ENCODE measurements at places on chromosomes 6 and 20. TPM values are rescaled to one million over a fixed set of nuclear protein-coding genes. Genes with fewer than 3 reads are reported as not detected.

Gene PNPLA1
- polyA plus RNA-seq: 0.27 TPM

Gene ARMC12
- polyA plus RNA-seq: 0.67 TPM

Gene LY6G6C
- polyA plus RNA-seq: 0.28 TPM

Gene PHACTR1
- polyA plus RNA-seq: 5.8 TPM

Gene SLC22A3
- polyA plus RNA-seq: 8.7 TPM

Gene FHL5
- 1.1 TPM for polyA plus RNA-seq

Gene GGTLC1
- not detected for polyA plus RNA-seq

Gene DEFB132
- not detected for polyA plus RNA-seq

Gene PTK6
- polyA plus RNA-seq: 0.41 TPM

GRCh38 chr20:38610521-38610920 lies 8.9 kb downstream of the ARHGAP40 start:
- DNase-seq: no peak

GRCh38 chr6:72035486-72035885 lies 149.1 kb downstream of the RIMS1 start:
- DNase-seq: no peak

DNA sequence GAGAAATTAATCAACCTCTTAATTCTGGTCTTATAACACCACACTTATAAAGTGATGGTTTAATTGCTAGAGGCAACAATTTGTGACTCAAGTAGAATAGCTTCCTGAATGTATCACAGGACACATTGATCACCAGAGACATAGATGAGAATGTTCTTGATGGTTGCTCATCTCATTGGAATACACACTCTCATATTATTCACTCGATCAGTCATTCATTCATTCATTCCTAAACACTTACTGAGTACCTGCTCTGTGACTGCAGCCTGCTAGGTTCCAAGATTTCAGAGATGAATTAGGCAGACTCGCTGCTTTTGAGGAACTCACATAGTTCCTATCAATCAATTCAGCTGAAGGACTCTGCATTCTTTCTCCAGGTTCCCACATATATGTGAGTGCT lies 365.1 kb upstream of the SOX4 start:
- DNase-seq: no peak

DNA sequence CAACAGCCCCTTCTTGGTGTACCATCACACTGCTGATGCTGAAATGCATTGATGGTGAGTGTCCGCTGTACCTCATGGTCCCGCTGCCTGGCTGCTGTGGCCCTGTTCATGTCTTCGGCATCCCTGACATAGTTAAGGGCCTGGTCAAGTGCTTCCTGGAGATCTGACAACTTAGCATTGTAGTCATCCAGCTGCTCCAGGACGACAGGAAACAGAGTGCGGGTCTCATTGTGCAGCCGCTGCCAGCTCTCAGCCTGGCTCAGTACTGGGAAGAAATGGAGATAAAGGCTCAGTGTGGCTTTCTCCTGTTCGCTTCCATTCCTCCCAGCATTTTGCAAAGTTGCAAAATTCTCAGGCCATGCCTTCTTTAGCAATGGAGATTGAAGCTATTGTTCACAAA lies 81.8 kb downstream of the LAMA4 start:
- no peak for DNase-seq

DNA sequence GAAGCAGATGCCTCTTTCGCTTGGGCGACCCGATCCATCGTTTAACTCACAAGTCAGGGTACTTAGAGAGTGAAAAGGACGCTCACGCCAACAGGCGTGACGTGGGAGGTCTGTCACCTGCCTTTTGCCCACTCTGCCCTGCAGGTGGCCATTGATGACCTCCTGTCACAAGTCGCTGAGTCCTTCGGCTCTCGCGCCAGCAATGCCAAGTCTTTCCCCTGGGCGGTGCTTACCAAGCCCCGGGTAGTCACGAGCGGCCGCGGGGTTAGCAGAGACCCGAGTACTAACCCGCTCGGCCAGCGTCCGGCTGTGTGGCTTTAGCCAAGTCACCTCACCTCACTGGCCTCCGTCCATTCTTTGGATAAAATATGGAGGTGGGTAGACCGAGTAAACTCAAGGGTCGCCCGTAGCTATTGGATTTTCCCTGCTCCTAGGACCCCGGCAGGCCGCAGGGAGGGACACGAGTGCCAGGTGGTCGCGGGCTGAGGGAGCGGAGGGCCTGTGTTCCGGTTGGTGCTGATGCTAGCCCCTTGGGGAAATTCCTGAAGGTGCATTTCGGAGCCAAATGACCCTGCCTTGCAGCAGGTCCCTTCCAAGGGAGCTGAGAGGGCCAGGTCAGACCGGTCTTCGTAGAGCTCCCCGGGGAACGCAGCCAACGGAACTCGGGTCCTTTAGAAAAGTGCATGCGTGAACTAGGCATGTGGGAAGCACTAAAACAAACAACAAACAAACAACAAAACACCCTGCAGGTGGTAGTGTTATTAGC lies 668 bp downstream of the PKIB start:
- DNase-seq: peak; percentile 14

DNA sequence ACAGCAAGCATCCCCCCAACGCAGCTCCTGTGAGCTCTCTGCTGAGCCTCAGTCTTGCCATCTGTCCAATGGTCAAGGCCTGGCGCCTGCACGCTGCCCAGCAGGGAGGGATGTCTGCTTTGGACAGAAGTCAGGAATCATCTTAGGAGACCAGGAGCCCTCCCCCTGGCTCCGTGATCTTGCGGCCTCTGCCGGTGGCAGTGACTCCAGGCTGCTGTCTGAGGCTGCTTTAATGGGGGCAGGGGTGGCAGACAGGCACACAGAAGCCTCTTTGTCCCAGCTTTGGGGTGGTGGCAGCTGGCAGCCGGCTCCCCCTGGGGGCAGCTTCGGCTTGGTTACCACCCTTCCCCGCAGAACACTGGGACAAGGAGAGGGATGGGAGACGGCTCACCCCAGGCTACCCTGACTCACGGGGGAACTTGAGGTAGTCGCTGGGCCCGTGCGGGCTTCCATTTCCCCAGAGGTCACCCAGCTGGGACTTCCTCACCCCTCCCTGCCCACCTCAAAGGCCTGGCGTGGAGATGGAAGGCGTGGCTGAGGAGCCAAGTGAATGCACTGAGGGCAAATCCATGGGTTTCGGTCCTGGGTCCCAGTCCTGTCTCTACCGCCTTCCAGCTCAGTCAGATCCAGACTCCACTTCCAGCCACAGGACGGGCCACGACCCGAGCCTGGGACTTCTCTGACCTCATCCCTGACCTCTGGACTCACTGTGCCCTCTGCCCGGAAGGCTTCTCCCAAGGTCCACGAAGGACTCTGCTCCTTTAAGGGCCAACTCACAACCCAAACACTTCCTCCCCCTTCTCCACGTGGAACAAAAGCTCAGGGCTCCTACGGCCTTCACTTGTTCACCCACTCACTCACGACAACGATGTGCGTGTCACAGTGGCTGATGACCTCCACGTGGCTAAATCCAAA lies 14.8 kb downstream of the PEDS1 start:
- DNase-seq: no peak

DNA sequence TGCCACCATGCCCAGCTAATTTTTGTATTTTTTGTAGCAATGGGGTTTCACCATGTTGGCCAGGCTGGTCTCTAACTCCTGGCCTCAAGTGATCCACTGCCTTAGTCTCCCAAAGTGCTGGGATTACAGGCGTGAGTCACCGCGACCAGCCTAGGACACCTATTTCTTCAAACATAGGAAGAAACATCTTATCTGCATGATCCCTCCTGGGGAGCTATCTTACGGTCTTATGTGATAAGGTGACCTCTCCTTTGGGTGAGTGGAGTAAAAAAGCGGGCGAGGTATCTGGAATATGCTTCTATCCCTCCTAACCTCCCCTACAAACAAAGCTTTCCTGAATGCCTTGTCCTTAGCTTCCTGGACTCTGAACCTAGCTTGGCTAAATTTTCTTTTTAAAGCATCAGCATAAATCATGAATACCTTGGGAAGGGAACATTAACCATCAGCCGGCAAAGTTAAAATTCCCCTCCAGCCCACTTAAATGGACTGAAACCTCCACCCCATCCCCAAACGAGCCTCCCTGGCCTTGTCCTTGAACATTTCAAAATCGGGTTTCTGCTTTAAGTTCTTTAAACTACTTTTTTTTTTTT lies 24.5 kb downstream of the RIPOR3 start:
- DNase-seq: no peak

- DNase-seq: no peak
These were observed 37.8 kb downstream of the ZHX3 start for GRCh38 chr20:41279546-41280225.

GRCh38 chr6:128204616-128205015 lies 303.8 kb upstream of the THEMIS start:
- DNase-seq: no peak

- DNase-seq: no peak
These were observed 182.8 kb downstream of the UTRN start for GRCh38 chr6:144467921-144468320.

DNA sequence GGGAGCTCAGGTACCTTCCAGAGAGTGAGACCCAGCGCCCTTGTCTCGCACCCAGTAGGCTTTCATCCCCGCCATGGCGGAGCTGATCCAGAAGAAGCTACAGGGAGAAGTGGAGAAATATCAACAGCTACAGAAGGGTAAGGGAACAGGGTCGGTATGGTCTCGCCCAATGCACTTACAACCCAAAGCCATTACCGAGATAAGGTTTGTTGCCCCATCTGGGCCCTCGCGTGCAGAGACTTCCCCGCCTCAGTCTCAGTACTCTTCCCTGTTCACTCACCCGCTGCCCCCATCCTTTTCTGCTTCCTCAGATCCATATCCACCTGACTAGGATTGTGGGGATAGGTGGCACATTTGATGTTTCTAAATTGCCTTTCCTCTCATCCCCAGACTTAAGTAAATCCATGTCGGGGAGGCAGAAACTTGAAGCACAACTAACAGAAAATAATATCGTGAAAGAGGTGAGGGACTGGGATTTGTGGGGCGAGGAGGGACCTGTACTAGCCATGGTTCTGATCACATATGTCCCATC lies 449 bp downstream of the PFDN6 start:
- DNase-seq: no peak

DNA sequence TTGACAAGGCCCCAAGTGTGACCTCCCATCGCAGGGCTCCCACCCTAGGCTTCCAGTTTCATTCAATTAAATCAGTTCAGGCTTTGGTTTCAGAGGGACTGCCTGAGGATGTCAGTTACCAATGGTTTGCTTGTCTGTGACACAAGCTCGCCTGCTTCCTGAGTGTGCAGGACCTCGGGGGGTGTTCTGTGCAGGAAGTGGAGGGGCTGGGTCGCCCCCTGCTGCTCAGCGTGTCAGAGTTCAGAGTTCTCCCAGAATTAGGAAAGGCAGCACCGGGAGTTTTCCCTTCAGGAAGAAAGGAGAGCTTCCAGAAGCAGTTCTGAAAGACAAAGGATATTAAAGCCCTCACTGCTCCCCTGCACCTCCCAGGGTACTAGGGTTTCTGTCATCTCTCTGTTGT lies 50.8 kb upstream of the TGM3 start:
- DNase-seq: no peak

GRCh38 chr20:21280522-21281016 lies 22.6 kb upstream of the XRN2 start:
- no peak for DNase-seq

DNA sequence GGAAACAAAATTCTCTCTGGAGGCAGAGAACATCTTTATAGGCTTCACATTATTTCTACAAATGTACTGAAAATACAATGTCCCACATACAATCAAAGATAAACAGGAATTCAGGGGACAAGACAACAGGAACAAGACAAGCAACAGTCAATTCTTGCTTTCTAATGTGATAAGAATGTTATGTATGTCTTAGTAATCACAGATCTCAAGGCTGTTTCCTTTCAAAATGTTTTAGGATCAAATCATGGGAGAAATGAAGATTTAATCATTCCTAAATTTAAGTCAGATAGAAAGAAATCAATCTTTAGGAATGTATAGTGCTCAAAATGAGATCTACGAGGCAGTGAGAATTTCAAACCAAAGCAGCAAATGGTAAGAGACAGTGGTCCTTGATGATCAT lies 32.1 kb downstream of the NEDD9 start:
- DNase-seq: no peak

- no peak for DNase-seq
These were observed 17.4 kb downstream of the ADNP start for GRCh38 chr20:50913690-50914375.

- no peak for DNase-seq
These were observed 54.9 kb upstream of the AIG1 start for GRCh38 chr6:143005816-143006215.

DNA sequence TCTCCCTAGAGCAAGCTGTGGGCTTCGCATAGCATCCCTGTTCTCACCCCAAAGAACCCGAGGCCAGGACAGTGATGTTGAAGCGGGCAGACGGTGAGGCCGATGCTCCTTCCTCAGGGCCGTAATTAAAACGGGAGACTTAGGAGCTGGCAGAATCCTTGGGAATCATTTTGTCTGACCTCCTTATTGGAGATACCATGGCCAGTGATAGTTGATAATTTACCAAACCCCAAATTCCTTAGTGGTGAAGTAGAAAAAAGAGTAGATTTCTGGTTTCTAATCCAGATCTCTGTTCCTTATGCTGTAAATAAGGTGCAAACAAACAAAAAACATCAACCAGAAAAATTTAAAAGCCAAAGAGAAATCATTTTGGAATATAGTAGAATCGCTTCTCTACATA lies 361.1 kb upstream of the AGPAT4 start:
- no peak for DNase-seq

DNA sequence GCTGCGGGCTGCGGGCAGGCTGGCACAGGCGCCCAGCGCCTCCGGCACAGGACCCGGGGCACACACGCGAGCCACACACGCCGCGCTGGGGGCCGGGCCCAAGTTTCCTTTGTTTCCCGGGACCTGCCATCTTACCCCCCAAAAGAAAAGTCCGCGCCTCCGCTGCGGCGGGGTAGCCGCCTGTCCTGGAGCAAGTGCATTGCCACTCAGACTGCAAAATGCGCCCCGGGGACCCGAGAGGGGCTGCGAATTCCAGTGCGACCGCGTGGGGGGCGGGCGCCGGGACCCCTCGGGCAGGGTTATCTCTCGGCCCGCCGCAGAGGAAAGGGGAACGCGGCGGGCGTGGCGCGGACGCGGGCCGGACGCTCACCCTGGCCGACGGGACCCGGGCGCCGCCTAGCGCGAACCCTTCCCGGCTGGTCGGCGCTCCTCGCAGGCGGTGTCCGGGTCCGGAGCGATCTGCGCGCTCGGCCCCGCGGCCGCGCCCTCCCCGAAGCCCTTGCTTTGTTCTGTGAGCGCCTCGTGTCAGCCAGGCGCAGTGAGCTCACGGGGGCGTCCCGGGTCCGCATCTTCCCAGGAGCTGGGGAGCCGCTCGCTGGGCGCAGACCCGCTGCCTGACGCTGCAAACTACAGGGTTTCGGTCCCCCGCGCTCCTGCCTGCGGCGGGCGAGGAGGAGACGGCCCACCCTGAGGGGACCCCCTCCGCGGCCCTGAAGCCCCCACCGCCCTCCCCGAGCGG lies 639 bp upstream of the CD24 start:
- peak; percentile 26 for DNase-seq

- DNase-seq: no peak
These were observed 351.8 kb upstream of the JARID2 start for GRCh38 chr6:14894105-14894504.

DNA sequence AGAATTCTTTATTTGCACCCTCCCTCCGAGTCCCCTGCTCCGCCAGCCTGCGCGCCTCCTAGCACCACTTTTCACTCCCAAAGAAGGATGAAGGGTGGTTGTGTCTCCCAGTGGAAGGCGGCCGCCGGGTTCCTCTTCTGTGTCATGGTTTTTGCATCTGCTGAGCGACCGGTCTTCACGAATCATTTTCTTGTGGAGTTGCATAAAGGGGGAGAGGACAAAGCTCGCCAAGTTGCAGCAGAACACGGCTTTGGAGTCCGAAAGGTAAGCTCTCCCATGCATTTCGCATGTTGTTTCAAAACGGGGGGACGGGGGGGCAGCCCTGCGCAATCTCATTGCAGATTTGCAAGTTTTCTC lies 357 bp downstream of the PCSK2 start:
- DNase-seq: no peak

All from hindlimb muscle (tissue), 1 donor.